NCI-H2081 (cell line): ENCODE measurements at places on chromosomes 16 and 17.
A peak's percentile ranks its signal among the peaks of the same experiment; 100 is the strongest.

DNA sequence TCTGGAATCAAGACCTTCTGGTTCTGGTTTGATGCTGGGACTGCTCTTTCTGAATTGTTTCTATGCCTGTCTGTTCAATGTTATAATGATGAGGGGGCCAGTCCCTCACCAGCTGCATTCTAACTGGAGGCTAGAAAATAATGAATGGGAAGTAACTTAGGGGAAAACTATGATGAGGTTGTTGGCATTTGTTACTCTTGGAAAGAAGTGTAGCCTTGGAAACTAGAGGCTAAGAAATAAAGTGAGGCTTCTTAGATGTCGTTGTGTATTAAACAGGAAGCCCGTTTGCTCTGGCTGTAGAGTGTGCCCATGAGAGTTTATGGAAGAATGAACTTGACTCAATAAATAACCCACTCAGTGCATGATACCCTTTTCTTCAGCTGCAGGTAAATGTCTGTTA is 140.8 kb downstream of the PRKCA start:
- no peak for DNase-seq

DNA sequence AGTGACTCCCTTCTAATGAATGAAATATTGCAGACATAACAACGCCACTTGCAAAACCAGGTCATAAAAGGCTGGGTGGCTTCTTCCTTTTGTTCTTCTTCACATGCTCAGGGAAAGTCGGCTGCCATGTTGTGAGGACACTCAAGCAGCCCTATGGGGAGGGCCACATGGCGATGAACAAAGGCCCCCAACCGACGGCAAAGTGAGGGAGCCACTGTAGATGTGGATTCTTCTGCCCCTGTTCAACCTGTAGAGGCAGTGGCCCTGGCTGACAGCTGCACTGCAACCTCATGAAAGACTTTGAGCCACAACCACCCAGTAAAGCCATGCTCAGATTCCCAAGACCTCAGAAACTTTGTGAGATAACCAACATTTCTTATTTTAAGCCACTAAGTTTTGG is 203.5 kb upstream of the TNRC6C start:
- DNase-seq, result no peak

DNA sequence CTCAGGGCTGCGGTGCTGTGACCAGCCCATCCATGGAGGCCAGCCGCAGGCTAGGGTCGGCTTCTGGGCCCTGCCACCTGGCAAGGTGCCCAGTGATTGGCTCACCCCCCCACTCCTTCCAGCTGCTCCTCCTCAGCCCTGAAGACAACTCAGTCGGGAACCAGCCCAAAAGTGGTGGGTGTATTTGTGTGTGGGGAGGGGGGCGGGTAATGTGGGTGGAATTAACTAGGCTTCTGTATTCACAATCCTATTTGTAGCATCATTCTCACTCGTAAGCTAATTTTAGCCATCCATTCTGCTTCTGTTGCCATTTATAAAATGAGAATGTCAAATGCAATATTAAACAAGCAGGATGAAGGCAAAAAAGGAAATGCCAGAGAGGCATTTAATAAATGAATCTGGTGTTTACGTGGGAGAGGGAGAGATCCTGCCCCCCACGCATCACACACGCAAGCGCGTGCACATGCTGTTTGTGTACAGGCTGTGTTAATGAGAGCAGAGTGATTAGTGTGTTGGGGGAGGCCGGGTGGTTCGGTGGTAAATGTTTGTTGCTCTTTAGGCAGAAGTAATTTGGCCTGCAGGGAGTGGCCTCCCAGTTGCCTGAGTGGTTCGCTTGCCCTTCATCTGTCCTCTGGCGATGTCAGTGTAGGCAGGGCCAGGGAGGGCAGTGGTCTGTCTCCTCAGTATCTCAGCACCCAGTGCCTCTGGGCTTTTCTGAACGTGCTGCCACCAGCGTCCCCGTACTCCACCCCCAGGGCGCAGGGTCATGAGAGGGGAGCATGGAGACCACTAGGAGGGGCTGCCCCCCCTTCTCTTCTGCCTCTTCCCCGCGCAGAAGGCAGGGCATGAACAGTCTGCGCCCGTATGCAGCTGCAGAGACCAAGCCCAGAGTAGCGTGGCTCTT is 140.1 kb downstream of the CCDC182 start:
- DNase-seq, result peak; percentile 81

- DNase-seq, result no peak
Measured at GRCh38 chr17:31283841-31284240, 13.2 kb downstream of the OMG start.

GRCh38 chr17:43406676-43407645 is 8.2 kb downstream of the ARL4D start:
- no peak for DNase-seq

DNA sequence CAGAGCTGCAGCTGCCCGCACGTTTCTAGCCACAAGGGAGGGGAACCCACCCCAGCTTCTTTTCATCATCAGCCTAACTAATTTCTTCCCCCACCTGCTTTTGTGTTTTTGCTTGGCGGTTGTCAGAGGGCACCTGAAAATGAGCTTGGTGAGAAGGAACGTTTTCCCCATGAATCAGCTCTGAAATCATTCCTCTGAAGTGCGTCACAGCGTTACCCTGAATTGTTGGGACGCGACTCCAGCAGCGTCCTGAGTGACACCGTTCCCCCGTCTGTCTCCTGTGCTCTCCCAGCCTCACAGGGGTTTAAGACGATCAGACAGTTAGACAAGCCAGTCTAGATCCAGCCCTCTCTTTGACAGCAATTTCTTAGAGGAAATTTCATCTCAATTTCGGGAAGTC is 722.9 kb upstream of the EEF2KMT start:
- no peak for DNase-seq
